ENCODE measurements at places on chromosomes 5 and 9.
A peak's percentile ranks its signal among the peaks of the same experiment; 100 is the strongest.

DNA sequence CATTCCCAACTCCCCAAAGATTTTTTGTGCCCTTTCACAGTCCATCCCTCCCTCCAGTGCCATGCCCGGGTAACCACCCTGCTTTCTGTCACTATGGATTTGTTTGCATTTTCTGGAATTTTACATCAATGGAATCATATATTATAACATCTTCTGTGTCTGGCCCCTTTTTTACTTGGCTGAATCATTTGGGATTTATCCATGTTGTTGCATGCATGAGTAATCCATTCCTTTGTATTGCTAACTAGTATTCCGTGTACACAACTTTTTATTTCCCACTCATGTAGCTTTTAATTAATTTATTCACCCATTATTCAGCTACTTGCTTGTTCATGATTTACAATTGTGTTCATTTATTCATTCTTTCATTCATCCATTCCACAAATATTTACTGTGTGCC lies 94.1 kb downstream of the FGF18 start:
- DNase-seq = no peak

- DNase-seq = no peak
Measured at GRCh38 chr9:107542411-107543157, 53.0 kb upstream of the KLF4 start.

DNA sequence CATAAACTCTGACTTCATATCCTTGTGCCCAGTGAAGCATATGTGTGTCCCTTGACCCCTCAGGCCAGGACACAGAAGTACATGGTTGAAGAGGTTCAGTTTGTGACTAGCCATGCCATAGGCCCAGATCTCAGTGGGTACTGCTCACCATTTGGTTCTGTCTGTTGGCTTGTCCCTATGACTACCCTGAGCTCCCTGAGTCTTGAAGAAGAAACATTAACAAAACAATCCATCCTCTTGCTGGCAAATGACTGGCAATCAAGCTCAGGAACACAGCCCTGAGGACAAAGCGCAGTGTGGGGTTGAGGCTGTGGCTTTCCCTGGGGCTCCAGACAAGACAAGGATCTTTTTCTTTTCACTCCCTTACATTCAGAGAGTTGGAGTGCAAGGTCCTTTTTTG lies 46.3 kb downstream of the TNFAIP8 start:
- no peak for DNase-seq

DNA sequence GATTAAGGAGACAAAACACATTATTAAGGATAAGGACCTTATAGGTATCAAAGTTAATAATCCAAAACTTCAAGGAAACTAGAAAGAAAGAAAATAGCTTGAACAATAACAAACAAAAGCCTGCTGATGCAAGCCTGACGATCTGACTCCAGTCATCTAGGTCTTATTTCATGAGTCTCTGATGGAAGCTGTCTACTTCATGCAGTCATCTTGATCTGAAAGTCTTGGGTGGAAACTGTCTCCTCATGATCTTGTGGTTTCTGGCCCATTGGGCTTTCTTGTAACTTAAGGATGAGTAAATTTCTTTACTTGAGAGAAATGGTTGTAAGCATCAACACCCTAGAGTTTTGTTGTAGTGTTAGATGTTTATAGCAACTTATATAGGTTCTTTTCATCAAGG lies 20.6 kb upstream of the PSIP1 start:
- no peak for DNase-seq

GRCh38 chr9:121333950-121334773 lies 35.9 kb downstream of the STOM start:
- no peak for DNase-seq

DNA sequence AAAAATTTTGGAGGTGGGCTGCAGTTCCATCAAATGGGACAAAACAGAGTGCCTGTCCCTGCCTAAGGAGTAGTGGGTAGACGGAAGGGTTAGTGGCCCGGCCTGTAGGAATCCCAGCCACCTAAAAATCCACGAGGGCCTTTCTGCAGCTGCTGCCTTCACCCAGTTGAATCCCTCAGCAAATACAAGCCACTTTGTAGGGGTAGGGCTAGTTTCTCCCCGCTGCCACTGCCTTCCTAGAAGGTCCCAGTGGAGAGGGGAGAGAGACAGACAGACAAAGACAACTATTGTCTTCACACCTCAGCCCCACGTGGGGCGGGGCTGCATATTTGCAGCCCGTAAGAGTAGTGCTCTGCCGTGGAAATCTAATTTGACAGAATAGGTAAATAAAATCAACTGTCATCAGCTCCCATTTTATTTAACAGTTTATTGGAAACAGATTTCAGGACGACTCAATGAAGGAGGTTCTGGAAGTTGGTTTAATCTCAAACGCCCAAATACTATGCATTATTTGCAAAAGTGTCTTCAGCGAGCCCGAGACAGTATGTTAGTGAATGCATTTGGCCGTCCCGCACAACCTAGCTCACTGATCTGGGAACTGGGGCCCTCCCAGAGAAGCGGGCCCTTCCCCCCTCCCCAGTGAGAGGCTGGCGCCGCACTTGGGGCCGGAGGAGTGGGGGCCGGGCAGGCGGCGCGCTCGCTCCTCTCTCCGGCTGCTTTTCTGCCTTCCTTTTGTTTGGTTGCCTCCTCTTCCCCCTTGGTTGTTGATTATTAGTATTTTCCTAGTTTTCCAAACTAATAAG lies 67.6 kb upstream of the TBCA start:
- no peak for DNase-seq

- DNase-seq = no peak
Measured at GRCh38 chr5:158700231-158701006, 399.3 kb downstream of the EBF1 start.

DNA sequence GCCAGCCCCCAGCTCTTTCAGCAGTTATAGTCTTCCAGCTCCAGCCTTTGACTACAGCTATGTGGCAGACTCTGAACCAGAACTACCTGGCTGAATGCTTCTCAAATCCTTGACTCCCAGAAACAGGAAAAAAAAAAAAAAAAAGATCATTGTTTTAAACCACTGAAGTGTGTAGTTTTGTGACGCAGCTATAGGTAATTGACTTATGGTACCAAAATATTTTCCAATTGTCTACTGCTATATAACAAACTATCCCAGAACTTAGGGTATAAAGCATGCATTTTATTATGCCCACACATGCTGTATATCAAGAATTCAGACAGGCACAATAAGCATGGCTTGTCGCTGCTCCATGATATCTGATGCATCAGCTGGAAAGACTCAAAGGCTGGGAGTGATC lies 127.1 kb upstream of the POC5 start:
- DNase-seq = no peak

DNA sequence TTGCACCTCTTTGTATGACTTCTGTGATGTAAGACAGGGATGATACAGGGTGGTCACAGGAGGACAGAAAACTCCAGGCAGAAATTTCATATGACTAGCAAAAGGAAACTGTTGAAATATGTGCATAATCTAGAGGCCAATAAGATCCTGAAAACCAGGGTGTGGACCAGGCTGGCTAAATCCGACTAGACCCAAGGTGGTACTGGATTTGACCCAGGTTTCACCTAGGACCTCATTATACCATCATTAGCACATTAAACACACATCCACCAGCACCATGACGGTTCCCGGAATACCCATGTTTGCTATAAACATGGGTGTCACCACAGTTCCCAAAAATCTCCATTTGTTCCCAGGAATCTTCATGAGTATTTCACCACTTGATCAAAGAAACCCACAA lies 517.1 kb downstream of the ZNF608 start:
- no peak for DNase-seq

DNA sequence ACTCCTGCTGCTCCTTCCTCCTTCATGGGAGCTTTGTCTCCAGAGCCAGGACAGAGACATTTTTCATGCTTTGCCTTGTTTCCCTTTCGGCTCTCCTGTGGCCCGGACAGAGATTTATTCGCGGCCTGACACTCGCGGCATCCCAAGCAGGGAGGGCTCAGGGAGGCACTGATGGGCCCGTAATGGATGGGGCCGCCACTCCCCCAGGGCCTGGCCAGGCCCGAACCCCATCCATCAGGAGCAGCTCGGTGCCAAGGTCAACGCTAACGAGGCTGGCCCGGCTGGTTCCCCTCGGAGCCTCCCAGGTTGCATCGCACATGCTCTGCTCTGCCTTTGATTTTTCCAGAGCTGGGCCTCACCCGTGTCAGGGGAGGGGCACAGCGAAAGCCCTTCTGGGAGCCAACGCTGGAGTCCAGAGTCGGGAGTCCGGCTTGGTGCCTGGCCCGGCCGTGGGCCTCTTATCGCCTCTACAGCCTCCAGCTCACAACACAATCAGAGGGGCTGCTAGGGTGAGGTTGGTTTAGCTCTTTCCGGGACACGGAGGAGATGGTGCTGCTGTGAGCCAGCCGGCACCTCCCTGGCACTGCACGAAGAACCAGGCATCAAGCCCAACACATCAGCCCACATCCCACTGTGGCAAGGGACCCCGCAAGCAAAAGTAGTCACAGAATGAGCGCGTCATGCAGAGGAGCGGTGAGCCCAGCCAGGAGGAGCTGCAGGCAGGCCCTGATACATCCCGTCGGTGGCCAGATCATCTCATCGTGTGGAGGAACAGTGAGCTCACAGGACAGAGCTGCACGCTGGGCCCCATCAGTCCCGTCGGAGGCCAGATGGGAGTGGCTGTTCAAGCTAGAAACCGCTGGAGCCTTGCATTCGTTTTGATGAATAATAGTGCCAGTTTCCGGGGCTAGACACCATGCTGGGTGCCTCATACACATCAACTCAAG lies 72.2 kb upstream of the BARHL1 start:
- DNase-seq = no peak

DNA sequence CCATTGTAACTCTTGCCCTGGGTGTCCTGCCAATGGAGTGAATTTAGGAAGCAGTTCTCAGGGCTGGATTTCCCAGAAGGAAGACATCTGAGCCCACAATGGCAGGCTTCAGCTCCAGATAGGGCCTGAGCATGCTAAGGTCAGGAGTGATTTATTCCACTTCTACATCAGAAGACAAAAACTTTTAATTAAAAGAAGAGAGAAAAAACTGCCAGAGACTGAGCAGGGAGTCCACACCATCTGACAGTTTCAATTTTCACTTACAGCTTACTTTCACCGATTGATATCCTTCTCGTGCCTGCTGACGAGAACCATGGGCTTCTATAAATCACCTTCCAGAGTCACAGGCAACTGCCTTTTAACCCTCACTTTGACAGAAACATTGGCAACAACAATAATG lies 228.3 kb upstream of the BRINP1 start:
- no peak for DNase-seq

DNA sequence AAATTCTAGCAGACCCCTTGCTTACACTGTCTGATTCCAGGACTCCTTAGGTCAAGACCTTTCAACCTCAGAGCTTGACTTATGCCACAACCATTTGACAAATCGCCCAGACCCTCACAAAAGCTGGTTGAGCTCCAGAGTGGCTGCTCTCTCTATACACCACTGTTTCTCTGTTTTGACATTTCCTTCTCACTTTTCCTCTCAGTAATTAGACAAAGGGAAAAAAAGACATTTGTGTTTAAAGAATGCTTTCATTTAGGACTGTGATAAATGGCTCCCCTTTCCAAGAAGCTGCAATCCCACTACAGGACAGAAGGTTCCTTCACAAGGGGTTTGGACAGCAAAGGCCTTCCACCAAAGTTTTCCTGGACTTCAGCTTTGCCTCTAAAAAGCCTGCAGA lies 601.3 kb downstream of the NR2F1-AS1 start:
- DNase-seq = no peak

GRCh38 chr5:138489683-138490061 lies 24.4 kb downstream of the EGR1 start:
- DNase-seq = peak; percentile 82

GRCh38 chr5:165859251-165859650 lies 2353.8 kb downstream of the MAT2B start:
- DNase-seq = no peak

DNA sequence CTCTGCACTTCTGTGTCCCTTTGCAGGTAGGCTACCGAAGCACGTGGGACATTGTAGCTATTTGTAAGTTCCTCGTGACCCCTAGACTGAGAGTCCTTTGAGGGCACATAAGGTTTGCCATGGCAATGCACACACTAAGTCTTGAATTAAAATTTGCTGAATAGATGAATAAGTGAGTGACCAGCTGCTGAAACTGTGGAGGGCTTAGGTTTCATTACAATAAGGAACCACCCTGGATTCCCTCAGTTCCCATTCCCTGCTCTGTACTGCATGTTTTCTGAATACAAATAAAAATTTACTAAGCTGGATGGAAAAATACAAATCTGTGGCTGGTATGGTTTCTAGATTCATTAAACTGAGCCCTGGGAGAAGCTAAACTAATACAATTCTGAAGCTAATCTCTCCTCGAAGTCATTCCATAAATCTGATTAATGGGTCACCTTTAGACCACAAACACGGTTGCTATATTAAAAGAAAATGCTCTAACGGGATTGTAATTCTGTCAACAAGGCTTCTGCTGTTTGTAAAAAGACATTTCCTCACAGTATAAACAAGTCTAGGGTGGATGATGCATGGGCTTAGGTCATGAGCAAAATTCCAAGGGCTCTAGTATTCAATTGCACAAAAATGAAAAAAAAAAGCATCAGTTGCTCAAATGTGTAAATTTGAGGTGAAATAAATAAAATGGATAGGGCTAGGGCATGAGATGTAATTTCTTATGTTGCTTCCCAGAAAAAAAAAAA lies 172.3 kb downstream of the ATP10B start:
- no peak for DNase-seq

DNA sequence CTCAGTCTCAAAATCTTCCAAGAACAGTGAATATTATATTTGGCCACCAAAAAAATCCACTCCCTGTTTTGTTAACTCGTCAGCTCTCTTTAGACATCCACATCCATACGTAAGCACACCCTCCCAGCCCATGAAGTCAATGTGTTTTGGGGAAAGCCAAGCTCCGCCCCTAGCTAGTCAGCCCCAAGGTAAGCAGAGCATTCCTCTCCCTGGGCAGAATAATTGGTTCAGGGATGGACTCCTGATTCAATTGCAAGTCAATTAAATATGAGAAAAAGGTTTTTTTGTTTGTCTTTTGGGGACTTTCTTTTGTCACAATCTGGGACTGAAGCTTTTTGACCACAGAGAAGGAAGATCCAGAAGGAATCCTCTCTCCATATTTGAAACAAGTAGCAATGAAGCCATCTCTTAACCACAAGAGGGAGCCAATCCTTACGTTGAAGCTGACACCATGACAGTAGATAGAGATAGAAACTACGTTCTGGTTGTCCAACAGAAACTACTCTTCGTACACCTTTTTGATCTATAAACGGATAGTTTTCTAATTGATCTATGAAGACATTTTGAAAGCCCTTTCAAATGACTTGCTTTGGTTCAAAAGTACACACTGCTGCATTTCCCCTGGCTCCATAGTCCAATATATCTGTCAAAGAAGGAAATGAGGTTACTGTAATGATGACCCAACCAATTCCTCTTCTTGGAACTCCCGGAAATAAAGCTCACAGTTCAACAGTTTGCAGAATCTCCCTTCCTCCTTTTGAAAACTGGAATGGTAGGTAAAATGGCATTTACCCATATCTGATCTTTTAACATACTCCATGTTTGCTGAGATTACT lies 166.4 kb downstream of the TLE1 start:
- no peak for DNase-seq

DNA sequence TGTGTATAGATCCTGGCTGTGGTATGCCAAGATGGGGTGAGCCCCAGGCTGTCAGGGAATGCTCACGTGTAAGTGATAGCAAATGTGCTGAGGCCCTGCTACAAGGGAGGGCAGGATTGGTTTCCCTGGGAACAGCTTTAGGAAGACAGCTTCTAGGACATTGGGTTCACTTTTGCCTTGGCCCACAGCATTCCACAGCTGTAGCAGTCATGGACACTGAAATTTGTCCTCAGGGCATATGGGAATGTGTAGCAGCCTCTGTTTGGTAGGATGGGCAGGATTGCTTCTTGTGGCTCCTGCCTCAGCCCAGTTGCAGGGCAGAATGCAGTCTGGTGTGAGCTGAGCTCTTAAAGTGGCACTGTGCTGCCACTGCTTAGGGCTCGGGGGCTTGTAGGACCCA lies 1061.7 kb upstream of the WWC1 start:
- DNase-seq = no peak
